ENCODE measurements at places on chromosomes 11 and 22.

GRCh38 chr22:31276426-31277167 lies 15.7 kb downstream of the PIK3IP1 start:
- DNase-seq = no peak

GRCh38 chr22:39664485-39665200 lies 94.1 kb downstream of the CACNA1I start:
- no peak for DNase-seq

GRCh38 chr11:92852229-92852628 lies 117.2 kb upstream of the MTNR1B start:
- DNase-seq = no peak

DNA sequence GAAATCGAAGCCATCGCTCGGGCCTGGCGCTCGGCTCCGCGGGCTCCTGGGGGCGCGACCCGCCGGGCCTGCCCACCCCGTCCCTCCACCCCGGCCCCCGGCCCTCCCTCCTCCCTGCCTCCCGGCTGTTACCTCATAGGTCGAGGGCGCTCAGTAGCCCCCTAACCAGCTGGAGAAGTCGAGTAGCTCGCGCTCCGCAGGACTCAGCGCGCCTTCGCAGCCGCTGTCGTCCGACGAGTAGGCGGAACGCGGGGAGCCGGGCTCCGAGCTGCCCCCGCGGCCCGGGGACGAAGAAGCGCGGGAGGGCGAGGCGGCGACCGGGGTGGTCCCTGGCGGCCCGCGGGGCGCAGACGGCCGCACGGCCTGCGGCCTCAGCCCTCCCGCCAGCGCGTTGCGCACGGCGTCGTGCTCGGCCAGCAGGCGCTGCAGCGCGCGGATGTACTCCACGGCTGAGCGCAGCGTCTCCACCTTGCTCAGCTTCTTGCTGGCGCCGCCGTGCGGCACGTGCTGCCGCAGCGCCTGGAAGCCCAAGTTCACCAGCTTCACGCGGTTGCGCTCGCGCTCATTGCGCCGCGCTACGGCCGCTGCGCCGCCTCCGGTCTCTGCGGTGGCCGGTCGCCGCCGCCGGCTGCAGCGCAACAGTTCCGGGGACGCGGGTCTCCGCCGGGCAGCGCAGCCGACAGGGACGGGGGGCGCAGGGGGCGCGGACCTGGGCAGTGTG lies 627 bp downstream of the ASCL2 start:
- DNase-seq = no peak
